Caki2 (cell line): ENCODE measurements at places on chromosomes 4 and X.

DNA sequence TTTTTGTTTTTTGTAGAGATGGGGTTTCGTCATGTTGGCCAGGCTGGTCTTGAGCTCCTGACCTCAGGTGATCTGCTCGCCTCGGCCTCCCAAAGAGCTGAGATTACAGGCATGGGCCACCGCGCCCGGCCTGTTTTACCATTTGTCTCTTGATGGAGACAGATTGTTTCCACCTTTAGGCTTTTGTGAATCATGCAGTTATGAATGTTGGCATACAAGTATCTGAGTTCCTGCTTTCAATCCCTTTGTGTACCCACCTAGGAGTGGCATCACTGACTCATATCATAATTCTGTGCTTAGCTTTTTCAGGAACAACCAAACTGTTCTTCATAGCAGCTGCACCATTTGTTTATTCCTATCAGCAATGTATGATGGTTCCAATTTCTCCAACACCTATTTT, 20.2 kb upstream of the MGST2 start:
- no peak for DNase-seq

- DNase-seq, result no peak
Measured at GRCh38 chrX:14362721-14363120, 166.6 kb upstream of the GLRA2 start.

DNA sequence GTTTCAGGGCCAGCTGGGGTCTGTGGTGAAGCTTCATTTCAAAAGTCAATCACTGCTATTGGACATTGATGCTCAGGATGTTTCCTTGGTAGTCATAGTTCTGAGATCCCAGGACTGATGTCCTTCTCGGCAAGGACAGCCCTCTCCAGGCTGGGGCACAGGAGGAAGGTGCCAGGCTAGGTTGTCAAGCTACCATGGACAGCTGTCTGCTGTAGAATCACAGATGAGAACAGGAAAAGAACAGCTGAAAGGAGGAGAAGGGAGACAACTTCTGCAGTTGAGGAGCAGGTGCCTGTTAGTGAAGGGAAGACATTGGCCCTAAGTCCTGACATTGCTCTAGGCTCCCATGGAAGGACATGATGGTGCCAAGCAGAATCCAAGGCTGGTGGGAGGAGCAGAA, 58.0 kb downstream of the XAGE2 start:
- DNase-seq, result no peak

DNA sequence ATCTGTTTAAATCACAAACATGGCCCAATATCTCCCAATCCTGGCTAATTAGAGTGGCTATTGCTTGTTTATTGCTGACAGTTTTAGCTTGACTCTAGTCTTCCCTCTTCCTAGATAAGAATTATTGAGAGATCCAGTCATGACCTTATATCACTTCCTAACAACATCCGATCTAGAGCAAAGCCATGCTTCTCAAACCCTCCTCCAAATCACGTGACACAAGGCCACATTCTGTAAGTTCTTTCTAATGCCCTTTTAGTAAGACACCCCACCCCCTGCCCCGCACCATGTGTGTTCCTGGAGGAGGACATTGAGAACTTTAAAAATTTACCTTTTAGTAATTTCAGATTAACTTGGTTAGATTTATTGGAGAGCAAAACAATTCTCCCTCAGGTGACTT, 40.6 kb upstream of the RASSF6 start:
- DNase-seq, result no peak

GRCh38 chr4:37794056-37794455, 32.4 kb upstream of the PGM2 start:
- DNase-seq, result no peak

GRCh38 chr4:14254252-14254651, 626.7 kb upstream of the BOD1L1 start:
- DNase-seq, result no peak

GRCh38 chr4:27807207-27807606, 946.6 kb downstream of the STIM2 start:
- no peak for DNase-seq

DNA sequence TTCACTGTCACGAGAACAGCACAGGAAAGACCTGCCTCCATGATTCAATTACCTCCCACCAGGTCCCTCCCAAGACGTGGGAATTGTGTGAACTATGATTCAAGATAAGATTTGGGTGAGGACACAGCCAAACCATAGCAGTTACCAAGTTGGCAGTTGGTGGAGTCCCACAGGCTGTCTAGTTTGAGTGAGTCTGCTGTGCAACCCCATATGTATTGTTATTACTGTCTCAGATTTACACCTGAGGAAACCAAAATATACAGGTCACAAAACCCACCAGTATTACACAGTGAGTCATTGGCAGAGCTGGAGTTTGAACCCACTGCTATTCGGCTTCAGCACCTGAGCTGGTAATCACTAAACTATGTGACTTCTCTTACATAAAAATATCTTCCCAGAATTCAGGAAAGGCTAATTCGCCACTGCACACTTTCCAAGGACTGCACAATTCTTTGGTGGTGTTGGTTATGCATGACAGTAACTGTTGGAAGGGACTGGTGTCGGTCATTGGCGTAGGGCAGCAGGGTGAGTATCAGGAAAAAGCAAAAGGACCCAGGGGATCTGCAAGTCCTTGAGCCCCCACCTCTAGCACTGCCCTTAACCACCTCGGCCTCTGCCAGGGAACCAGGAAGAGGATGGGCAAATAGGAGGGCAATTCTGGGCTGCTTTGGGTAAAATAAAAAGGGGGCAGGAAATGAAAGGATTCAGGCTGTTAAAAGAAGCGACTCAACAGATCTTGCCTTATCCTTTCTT, 110.1 kb downstream of the USP46 start:
- DNase-seq, result no peak

DNA sequence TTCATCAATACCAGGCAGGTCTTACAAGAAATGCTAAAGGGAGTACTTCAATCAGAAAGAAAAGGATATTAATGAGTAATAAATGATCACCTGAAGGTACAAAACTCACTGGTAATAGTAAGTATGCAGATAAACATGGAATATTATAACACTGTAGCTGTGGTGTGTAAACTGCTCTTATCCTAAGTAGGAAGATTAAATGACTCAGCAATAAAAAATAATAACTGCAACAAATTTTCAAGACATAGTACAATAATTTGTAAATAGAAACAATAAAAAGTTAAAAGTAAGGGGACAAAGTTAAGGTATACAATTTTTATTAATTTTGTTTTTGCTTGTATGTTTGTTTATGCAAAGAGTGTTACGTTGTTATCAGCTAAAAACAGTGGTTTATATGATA, 43.7 kb upstream of the DACH2 start:
- no peak for DNase-seq

- DNase-seq, result no peak
Measured at GRCh38 chr4:123812066-123812390, 415.4 kb downstream of the SPRY1 start.

GRCh38 chrX:63613531-63614028, 171.4 kb downstream of the ARHGEF9 start:
- DNase-seq, result no peak

DNA sequence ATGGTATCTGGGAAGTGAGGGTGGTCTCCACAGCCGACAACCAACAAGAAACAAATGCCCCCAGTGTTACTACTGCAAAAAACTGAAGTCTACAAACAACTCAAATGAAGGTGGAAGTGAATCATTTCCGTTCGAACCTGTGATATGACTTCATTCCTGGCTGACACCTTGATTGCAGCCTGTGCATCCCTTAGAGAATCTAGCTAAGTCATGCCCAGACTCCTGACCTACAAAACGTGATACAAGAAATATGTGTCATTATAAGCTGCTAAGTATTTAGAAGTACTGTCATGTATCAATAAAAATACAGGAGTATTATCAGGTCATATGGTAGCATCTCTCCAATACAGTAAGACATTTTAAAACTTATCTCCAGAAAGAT, 959.7 kb upstream of the LCORL start:
- DNase-seq, result no peak

GRCh38 chr4:8818063-8818881, 53.4 kb downstream of the HMX1 start:
- no peak for DNase-seq

DNA sequence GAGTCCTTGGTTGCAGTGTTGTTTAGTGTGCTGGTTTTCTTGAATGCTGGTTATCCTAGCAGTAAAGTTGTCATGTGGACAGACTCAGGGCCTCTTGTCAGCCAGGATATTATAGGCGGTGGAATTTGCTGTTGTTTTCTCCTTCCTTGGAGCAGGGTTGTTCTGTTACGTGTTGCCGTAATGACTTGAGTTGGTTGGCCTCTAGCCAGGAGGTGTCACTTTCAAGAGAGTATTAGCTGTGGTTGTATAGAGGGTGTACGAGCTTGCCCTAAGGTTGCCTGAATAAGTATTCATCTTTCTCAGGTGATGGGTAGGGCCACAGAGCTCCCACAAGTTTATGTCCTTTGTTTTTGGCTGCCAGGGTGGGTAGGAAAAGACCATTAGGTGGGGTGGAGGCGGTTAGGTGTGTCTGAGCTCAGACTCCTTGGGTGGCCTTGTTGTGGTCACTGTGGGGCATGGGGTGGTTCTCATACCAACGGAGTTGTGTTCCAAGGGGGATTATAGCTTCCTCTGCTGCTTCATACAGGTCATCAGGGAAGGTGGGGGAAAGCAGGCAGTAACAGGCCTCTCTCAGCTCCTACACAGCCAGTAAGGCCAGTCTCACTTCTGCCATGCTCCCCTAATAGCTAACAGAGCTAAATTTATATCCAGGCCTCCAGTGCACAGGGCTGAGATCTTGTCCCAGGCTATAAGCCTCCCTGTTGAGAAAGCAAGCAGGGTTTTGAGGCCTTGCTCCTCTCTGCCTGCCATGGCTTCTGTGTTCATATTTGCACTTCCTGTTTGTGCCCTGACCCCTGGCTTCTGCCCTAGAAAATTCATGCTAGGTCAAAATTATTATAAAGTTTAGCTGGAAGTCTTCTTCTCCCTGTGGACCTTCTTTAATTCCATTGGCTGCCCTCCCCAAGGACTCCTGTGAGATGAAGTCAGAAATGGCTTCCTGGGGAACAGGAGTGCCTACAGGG, 594.7 kb downstream of the RAPGEF2 start:
- DNase-seq, result no peak

- DNase-seq, result no peak
Measured at GRCh38 chr4:103853627-103854026, 133.8 kb upstream of the TACR3 start.

GRCh38 chr4:3241898-3242524, 6.9 kb upstream of the MSANTD1 start:
- no peak for DNase-seq

- no peak for DNase-seq
Measured at GRCh38 chr4:173748353-173748752, 218.3 kb upstream of the HAND2 start.

DNA sequence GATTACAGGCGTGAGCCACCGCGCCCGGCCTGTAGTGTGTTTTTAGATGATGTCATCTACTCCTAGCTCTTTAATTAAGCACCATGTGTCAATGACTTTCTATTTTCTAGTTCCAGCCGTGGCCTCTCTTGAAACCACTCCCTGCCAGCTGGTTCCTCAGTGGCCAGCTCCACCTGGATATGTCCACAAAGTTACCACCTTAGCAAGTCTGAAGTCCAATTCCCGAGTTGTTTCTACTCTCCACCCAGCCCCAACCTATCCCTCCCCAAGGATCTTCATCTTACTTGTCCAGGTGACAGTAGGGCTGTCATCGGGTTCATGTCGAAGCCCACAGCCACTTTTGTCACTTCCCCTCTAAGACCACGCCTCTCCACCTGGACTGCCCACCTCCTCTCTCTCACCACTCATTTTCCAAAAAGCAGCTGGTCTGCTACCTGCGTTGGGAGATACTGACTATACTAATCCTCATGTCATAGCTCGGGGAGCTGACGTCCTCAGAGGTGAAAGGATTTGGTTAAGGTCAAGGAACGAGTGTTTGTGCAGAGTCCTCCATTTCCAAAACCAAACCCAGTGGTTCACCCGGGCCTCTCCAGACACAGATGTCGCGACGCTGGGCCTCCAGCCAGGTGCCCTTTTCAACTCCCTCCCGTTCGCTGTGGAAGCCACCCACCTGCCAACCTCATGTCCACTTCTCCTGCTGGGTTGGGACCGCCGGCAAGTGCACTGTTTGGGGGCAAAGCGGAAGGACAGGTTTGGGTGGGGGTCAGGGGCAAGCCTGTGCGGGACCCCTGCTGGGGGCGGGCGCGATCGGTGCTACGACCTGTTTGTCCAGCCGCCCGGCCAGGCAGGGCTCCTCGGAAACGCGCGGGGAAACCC, 704 bp downstream of the FAM3A start:
- no peak for DNase-seq

DNA sequence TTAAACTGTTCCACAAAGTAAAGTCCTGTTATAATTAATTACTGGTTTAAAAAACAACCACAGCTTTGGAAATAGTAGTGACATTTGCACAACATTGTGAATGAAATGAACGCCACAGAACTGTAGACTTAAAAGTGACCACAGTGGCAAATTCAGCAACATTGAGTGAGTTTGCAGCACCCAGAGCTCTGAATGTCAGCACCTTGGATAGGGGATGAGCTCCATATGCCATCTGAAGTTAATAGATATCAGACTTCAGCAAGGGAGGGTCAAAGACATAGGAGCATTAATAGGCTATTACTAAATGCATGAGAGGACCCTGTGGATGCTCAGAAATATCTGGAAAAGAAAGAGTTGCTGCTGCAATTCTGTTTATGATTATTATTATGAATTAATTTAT, 55.3 kb upstream of the KCNIP4 start:
- no peak for DNase-seq
